ENCODE measurements at places on chromosomes 5 and 9. TPM values are rescaled to one million over a fixed set of nuclear protein-coding genes. Genes with fewer than 3 reads are reported as not detected.

Gene MAMDC2
- polyA plus RNA-seq: 0.05 TPM

Gene GPX3
- 3.8 TPM for polyA plus RNA-seq

Gene ACTBL2
- not detected for polyA plus RNA-seq

Gene NDUFS6
- 62.2 TPM for polyA plus RNA-seq

Gene EIF4E1B
- not detected for polyA plus RNA-seq

Gene MYOT
- polyA plus RNA-seq: not detected

DNA sequence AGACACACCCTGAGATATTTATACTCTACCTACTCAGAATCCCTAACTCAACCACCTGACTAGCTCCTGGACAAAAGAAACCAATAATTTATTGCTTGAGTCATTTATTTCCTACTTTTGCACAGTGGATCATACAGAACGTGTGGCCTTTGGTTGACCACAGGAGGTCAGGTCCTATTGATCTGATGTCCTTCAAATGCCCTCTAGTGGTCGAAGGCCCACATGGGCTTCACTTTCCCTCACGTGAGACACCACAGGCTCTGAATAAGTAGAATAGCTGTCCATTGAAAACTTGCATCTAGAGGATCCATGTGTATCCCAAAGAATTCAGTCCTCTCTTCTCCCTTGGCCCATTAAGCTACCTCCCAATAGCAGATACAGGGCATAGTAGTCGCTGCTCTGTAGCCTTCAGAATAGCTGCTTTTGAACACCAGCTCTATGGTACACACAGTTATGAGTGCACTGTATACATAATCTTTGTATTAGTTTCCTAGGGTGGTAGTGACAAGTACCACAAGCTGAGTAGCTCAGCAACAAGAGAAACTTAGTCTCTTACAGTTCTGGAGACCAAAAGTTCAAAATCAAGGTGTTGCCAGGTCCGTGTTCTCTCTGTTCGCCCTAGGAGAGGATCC lies 177.6 kb upstream of the SMARCA2 start:
- DNase-seq: no peak

- no peak for DNase-seq
Observed at GRCh38 chr9:116816484-116816883, 129.4 kb downstream of the TRIM32 start.

DNA sequence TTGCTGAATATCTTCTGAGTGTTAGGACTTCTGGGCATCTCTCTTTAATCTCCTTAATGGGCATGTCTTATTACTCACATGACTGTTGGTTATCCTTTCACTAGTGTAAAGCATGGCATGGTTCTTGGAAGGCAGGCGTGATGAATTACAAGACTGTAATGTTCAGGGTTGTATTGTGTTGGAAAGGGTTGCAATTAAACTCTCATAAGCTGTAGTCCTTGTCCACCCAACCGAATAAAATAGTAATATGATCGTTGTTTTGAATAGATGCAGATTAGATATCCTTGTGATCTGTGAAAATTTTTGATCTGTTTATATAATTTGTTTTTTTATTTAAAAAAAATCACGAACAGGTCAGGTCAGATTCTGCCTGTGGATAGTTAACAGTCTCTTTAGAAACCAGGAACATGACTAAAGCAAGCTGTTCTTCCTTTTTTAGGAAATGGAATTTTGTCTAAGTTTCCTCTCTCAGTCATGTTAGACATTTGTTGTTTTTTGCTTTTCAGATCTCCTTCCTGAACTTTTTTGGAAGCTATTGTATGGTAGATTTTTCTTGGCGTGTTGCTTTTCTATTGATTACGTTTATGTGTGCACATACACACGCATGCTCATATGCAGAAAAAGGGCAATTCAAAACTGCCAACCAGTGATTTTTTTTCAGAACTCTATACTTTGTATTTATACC lies 121.8 kb downstream of the ARHGEF28 start:
- no peak for DNase-seq

DNA sequence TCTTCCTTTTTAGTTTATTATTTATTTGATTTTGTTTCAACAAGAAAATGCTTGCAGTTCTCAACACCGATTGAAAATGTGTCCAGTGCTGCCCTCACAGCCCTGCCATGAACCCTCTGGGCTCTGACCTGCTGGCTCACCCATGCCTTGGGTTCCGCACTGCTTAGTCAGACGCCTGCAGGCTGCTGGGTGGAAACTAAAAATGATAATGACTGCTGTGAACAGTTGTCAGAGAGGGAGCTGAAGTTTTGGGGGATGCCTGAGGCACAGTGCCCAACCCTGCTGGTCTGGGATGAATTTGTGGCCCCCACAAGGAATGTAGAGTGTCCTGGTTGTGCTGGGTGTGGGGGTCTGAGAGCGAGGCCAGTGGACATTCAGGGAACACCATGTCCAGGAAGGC lies 22.2 kb upstream of the CFAP157 start:
- no peak for DNase-seq

- DNase-seq: no peak
Observed at GRCh38 chr9:134236001-134236421, 71.6 kb upstream of the RNU6ATAC start.

GRCh38 chr9:131097948-131098278 lies 1.6 kb downstream of the AIF1L start:
- DNase-seq: no peak

DNA sequence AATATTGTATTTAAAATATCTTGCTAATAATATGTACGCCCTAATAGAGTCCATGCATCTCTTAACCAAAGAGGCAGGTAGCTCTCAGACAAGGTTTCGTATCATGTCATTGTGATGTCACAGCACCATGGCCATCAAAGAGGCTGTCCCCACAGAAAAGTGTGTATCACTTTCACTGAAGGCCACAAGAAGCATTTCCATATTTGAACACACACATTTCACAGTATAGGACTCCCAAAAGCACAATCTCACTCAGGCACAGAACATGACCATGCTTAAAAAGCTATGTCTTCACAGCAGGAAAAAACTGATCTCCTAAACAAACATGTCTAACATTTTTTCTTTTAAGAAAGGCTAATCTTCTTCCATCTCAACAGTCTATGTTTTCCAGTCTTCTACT lies 133.8 kb downstream of the DENND1A start:
- no peak for DNase-seq

- no peak for DNase-seq
Observed at GRCh38 chr9:32069169-32069813, 315.2 kb upstream of the ACO1 start.

DNA sequence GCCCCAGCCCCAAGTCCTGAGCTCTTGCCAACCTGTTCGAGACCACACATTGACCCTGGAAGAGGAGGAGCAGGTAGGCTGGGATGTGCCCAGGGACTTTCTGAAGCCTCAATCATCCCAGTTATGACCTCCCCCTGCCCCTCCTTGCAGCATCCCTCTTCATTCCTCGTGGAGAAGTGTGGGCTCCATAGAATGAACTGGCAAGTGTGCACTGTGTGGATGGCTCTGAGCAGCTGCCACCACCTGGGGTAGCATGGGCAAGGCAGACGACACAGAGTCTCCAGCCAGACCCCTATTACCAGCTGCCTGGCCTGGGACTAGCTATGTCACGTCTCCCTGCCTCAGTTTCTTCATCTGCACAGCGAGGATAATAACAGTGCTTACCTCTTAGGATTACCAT lies 33.5 kb downstream of the GADD45G start:
- DNase-seq: no peak

GRCh38 chr5:20476016-20476415 lies 488.0 kb upstream of the CDH18 start:
- DNase-seq: no peak

GRCh38 chr5:180739271-180739670 lies 587 bp downstream of the OR2Y1 start:
- DNase-seq: no peak

- DNase-seq: no peak
Observed at GRCh38 chr5:28468166-28468565, 1429.8 kb upstream of the CDH9 start.

DNA sequence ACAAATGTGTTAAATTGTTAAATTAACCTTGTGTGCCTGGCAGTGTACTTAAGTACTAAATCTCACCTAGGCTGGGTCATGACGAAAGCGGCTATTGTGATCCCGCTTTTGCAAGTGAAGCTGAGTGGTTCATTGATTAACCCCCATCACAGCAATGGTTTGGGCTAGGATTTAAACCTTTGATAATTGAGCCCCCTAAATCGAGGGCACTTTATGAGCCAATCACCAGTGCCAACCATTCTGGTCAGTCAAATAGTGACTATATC lies 22.8 kb downstream of the HNRNPK start:
- DNase-seq: no peak

DNA sequence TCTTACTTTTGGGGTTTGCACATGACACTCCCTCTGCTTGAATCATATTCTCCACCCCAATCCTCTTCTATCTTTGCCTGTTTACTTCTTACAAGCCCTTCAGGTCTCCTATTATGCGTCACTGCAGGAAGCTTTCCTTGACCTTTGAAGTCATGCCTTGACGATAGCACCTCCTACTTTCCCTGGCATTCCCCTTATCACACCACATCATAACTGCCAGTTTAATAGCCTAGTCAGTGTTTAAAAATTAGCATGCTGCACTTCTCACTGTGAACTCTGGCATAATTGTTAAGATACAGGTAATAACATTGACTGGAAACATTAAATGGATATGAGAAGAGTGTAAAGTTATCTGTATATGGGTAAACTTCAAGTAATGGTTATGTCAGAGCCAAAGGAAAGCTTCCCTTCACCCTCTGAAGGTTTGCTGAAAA lies 37.1 kb upstream of the CEP120 start:
- DNase-seq: no peak
